ENCODE measurements at places on chromosomes 2 and 18.

DNA sequence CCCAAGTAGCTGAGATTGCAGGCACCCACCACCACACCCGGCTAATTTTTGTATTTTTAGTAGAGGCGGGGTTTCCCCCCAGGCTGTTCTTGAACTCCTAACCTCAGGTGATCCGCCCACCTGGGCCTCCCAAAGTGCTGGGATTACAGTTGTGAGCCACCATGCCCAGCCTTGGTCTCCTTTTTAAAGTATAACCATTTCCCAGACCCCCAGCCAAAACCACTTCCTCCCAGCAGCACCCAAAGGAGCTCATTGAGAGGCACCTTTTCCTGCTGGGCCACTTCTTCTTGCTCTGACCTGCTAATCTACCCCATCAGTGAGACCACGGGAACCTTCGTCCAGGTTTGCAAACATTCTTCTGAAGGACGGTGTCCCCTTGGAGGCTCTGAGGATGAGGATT is 69.9 kb downstream of the INPP5D start:
- no peak for DNase-seq

- no peak for DNase-seq
Observed at GRCh38 chr2:173983391-173983871, 18.3 kb upstream of the SP3 start.

DNA sequence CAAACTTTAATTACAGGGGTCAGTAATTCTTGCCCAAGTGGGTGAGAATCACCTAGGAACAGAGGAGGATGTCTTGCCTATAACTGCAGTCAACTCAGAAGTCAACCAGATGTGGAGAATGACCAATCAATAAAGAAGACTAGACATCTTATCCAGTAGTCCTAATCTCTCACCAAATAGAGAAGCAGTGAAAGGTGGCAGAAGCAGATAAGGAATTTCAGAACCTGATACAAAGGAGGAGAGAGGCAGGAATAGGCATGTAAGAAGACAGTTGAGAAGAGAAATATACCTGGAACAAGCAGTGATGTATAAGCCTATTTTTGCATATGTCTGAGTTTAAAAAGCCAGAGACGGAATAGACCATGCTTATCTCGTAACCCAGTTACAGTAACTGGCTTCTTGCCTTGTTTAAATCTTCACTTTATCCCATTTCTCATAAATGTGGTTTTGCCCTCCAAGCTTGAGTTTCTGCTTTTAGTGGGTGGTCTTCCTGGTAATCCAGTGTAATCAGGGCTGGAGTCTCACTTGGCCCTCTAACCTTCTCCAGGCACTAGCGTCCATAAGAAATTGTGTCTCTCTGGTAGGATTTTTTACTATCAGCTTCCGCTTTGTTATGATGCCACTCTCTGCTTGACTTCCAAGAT is 401.0 kb downstream of the SUCLG1 start:
- no peak for DNase-seq

DNA sequence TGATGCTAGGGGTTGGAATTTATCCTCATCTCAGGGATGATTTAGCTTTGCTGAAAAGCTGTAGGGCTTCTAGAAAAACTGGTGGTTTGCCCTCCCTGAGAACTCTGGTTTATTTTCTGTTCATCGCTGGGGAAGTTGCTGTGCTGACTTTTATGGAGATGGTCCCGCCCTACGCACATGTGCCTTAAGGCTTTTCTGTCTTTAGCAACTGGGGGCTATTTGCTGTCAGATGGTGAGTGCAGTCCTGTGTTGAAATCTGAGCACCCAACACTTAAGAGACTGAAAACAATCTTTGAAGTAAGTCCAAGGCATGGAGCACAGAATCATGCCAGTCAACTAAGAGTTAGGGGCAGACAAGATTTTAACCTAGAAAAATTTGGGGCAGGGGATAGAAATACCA is 2148.4 kb upstream of the CELF4 start:
- no peak for DNase-seq

GRCh38 chr2:236975766-236976165 is 109.9 kb upstream of the COPS8 start:
- DNase-seq, result no peak

DNA sequence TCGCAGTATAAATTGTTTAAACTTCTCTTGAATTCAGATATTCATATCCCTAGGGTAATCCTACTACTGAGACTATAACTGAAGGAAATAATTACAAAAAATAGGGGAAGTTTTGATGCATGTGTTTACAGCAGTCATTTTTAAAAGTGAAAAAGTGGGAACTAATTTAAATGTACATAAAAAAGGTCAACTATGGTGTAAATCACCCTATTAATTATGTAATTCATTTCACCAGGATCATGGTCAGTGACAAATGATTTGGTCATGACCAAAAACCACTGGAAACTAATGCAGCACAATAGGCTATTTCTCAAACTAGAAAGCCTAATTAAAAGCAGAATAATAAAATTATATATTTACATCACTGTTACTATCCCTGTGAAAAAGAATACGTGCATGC is 5.0 kb upstream of the CNGA3 start:
- no peak for DNase-seq

GRCh38 chr18:72630991-72631390 is 86.8 kb upstream of the CBLN2 start:
- no peak for DNase-seq

DNA sequence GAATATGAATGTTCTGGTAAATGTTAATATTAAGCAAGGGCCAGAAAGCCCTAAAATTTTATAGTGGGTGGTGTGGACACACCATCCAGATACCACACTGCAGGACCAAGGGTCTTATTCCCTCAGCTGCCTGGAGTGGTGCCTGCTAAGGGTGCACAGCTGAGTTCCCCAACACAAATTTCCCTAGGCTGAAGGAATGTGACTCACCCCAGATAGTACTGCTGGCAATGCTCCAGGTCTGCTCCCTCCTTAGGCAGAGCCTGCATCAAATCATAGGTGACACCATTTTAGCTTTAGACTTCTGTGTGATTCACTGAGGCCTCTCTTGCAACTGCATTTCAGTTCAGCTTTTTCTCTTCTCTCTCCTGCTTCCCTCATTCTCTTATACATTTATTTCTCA is 321.1 kb downstream of the SATB2 start:
- no peak for DNase-seq

DNA sequence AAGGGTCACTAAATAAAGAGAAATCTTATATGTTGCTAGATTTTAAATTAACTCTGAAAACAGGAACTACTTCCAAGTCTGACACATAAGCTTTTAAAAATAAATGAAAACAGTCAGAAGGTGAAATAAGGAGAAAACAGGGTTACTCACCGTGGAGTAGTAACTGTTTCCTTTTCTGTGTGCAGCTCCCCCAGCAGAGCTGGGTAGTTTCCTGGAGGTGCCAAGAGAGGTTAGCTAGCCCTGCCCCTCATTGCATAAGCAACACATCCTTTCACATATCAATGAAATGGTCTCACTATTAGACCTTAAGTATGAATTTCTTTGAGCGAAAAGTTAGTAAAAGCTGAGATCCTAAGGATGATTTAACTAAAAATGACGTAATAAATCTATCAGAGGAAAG is 54.0 kb upstream of the GPR75 start:
- peak; percentile 78 for DNase-seq

DNA sequence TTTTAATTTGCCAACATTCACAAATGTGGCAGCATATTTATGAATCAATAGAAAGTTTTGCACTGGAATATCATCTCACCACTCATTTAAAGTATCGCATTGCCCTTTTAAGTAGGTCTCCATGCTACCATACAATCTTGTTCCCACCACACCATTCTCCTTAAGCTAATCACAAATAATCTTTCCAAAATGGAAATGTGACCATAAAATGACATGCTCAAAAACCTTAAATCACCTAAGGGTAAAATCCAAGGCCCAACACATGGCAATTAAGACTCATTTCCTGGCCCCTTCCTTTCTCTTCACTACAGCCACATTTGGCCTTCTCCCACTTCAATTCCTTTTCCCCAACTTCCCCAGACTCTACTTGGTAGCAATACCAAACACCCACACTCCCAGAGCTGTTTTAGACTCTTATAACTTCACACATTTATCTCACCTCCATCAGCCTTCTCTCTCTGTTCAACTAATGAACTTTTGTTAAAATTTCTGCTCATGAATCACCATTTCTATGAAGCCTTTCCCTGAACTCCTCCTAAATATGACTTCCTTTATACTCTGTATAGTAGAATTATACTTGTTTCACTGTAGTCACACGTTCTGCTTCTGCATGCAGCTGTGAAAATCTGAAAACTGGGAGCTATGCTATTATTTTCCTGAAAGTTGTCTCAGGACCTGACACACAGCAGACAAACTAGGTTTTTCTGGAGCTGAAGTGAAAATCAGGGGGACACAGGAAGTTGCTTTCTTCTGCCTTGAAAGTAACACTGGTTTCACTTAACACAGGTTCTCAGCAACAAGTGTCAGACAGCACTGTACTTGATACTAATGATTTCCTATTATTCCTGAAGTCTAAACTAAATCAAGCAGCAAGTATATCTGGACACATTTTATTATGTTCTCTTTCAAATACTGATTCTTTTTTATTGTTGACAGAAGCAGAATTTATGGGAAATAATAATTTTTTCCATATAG is 303.9 kb downstream of the ZEB2 start:
- no peak for DNase-seq

GRCh38 chr2:191926671-191927070 is 79.8 kb upstream of the CAVIN2 start:
- no peak for DNase-seq

- no peak for DNase-seq
Observed at GRCh38 chr2:107312240-107312639, 426.3 kb upstream of the ST6GAL2 start.

GRCh38 chr2:17588031-17588430 is 47.5 kb downstream of the VSNL1 start:
- no peak for DNase-seq

DNA sequence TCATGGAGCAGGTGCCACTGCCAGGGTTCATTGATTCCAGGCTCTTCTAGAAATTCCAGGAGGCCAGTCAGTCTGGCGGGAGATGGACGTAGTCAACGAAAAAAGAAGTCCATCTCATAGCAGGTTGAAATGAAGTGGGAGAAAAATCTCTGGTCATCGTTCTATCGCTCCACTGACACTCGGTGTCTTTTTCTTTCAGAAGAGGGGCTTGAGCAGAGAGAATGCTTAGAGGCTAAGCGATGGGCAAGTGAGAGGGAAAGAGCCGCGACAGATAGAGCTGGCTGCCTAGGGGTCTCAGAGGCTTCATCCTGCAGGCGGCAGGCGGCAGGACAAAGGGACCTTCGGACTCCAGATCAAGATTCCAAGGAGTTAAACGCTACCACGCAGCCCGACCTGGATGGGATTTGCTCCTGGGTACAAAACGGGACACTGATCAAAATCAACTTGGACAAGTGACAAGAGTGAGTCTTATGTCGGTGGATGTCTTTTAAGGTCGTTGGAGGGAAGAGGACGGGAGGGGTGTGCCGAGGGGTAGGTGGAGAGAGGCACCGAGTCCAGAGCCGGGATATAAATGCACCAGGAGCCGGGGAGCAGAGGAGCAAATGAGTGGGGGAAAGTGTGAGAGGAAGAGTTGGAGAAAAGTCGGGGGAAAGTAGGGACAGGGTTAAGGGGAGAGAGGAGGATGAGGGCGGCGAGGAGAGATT is 677 bp upstream of the TMEM178A start:
- no peak for DNase-seq

GRCh38 chr2:122610948-122611609 is 855.6 kb downstream of the TSN start:
- DNase-seq, result no peak

- peak; percentile 76 for DNase-seq
Observed at GRCh38 chr2:191020742-191021381, 6.9 kb upstream of the STAT1 start.

DNA sequence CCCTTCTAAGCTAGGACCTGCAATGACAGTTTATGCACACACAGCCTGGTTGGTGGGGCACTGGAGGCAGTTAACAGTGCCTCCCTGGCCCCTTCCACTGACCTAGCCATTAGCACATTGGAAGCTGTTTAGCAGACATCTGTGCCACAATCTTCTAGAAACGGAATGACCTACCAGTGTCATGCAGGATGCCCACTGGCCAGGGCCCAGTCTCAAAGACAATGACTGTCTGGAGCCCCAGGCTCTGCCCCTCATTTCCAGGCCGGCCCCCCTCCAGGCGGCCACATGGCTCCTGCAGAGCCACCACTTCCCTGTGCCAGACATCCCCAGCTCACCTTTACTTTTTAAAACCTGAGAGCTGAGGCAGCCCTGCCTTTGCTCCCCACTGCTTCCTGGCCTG is 123.5 kb upstream of the CAPN13 start:
- no peak for DNase-seq

DNA sequence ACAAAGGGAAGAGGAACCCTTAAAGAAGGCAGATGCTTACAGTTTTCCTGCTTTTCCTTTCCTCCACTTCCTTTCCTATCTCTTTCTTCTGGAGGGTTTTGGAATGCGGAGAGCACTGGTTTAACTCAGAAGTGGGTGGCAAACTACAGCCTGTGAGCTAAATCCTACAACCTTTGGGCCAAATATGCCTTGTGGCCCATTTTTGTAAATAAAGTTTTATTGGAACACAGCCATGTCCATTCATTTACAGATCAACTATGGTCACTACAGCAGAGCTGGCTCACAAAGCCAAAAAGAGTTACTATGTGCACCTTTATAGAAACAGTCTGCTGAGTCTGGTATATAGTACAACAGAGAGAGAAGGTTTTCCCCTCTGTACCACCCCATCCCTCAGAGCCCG is 69.1 kb downstream of the CCDC93 start:
- no peak for DNase-seq

- no peak for DNase-seq
Observed at GRCh38 chr2:61416871-61417645, 53.8 kb downstream of the USP34 start.

DNA sequence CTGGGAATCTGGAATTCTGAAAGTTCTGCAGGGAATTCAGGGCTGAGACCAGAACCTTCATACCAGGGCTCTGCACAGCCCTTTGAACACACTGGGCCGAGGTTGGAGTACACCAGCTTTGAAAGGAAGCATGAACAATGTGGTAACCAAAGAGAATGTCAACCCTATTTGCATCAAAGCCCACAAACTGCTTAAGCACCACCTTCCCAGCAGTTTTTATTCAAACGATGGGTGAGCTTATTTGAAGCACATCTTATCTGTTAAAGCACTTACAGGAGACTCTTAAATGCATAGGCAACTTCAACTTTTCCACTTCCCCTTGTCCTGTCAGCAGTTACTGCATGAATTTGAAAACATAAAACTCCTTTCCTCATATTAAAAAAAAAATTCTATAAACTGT is 96.6 kb downstream of the TXNL1 start:
- DNase-seq, result no peak

GRCh38 chr2:120787822-120788700 is 52.4 kb downstream of the GLI2 start:
- no peak for DNase-seq

Data from AML-193 (cell line).